ENCODE measurements at places on chromosomes 3 and 15. TPM values are rescaled to one million over a fixed set of nuclear protein-coding genes. Genes with fewer than 3 reads are reported as not detected.

DNA sequence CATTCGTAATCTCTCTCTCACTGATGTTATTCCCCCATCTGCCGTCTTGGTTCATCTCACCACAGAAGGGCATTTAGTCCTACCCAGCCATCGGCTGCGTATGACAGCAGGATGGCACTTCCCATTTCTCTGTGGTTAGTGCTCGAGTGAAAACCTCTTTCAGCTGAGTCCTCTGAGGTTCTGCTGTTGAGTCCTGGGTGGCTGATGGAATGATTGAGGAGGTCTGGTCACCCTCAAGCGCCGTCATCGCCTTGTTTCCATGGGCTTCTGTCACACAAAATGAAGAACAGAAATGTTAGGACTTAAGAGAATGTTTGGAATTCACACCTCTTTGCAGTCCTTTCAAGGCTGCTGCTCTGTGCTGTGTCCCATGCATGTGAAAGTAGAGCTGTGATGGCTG is 9.4 kb upstream of the SACM1L start:
- DNase-seq: no peak

DNA sequence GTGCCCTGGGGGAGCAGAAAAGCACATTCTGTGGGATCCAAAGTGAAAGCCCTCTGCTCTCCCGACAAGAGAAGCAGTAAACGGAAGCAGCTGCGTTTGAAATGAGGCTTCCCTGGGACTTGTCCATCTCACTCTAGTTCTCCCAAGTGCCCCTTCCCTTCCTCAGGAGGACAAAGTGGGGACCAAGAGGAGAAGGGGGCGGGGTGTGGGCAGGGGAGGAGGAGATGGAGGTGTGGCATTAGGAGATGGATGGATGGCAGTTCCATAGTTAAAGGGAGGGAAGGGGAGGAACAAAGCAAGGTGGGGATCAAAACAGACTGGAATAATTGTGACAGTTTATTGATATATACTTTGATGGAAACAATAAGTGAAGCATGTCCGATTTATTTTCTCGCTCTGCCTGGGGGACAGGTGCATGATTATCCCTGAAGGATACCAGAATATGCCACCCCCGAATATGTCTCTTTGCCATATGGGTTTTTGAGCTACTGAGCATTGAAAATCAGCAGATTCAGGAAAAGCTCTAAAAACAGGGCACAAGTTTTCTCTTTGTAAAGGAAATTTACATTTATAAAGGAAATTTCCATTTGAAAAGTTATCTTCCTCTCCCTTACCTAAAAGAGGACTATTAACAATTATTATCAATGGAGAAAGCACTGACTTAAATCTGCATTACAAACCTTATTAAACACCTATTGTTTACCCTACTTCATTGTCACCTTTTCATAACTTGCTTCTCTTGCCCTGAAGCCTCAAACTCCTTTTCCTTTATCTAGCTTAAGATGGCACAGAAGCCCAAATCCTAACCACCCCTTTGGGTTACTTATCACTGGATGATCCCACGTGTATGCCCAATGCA is 58.9 kb upstream of the DAZL start:
- DNase-seq: no peak

The TAMM41 gene
- 15.5 TPM for polyA plus RNA-seq

DNA sequence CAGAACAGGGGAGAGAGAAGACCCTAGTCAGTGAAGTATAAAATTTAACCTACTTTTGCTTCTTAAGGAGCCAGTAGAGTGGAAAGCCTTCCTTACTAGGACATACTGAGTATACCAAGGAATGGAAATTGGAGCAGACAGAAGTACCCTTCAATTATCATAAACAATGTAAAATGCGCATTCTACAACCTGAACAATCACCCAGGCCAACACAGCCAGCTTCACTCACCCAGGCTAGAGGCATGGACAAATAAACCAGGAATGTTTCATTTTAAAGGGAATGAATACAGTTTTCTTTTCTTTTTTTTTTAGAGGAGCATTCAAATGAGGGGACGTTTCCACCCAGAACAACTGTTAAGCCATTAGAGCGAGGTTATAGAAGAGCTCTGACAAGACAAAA is 41.9 kb upstream of the PLXND1 start:
- DNase-seq: no peak

The HRG gene
- 2.9 TPM for polyA plus RNA-seq

GRCh38 chr15:76177491-76178040 is 117.8 kb downstream of the TMEM266 start:
- no peak for DNase-seq

GRCh38 chr3:38651153-38651789 is 1.8 kb upstream of the SCN5A start:
- no peak for DNase-seq

GRCh38 chr3:45565342-45565741 is 29.2 kb upstream of the LIMD1 start:
- DNase-seq: no peak

The ECE2 gene
- polyA plus RNA-seq: 0.14 TPM

DNA sequence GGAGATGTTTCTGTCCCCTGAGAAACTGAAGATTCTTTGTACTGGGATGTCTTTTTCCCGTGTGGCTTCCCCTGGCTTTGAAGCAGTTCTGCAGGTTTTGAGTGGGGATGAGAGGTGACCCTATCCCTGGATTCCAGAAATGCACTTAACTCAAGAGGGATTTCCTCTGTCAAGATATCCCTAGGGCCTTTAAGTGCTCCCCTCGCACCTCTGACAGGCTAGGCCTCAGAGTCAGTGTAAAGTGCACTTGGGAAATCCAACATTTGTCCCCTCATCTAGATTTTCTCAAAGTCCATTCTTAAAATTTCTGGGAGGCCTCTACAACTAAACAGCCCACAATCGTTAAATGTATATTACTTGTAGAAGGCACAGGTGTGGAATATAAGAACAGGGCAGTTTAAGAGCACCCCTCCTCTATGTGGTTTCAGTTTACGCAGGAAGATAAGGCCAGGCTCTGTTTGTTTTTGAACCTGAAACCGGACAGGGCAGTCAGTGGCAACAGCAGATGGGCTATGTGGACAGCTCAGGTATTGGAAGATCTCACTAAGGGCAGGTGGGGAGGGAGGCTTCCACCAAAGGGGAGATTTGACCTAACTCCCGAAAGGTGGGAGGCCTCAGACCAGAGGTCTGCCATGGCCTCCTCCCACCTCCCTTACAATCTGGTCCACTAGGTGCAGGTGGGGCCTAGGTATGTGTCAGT is 4.8 kb downstream of the C3orf52 start:
- DNase-seq: no peak

The CLN6 gene
- polyA plus RNA-seq: 31.6 TPM

GRCh38 chr15:82064824-82065223 is 19.0 kb upstream of the MEX3B start:
- no peak for DNase-seq

DNA sequence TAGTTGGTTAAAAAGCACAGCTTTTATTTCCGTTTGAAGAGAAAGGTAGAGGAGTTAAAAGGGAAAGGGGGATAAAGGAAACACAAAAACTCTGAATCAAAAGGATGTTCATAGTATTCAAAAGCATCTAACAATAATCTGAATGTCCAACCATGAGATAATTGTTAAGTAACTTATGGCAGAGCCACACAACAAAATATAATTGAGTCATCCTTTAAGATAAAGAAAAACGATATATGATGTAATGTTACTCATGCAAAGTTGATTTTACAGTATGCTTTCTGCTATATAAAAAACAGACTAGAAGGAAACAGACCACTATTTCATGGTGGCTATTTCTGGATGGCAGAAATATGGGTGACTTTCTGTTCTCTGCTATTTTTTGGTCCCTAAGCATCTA is 3.9 kb downstream of the XPC start:
- DNase-seq: no peak
